ENCODE measurements at places on chromosomes 16 and 17.

DNA sequence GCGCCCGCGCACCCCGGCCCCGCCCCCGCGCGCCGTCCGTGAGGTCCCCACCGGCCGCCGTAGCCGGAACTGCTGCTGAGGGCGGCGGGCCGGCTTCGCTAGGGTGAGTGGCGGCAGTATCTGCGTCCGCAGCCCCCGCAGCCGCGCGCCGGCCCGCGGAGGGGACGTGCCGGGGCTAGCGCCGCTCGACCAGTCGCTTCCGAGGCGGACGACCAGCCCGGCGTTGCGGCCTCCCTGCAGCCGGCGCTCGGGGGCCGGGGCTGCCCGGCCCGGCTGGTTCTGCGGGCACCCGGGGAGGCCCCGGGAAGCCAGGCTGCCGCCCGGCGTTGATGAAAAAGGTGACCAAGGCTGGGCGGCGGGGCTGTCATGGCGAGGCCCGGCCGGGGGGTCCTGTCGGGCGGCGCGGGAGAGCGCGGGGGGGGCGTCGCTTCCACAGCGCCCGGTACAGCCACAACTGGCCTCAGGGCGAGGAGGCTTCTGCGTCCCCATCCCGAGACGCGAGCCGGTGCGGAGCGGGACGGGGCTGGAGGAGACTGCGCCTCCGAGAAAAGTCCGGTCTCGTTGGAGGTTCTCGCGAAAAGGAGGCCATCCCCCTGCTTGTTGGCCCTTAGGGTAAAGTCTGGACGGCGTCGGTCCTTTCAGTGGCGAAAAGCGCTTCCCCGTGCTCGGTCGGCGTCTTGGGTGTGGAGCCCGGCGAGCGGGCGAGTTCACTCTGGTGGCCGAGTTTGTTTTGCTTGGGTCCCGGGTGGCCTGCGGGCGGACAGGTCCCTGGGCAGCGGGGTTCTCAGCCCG is at the start of gene CRAMP1:
Gene CRAMP1 (plus strand): TSS at position 41 of the 792 bp plus-strand sequence. CDS start 2,280 bp downstream, outside the sequence.
- DNase-seq, result no peak

GRCh38 chr16:11135464-11135973 is 120.5 kb downstream of the SOCS1 start:
- no peak for DNase-seq

- no peak for DNase-seq
These were observed 12.6 kb upstream of the GPT2 start for GRCh38 chr16:46871597-46871996.

DNA sequence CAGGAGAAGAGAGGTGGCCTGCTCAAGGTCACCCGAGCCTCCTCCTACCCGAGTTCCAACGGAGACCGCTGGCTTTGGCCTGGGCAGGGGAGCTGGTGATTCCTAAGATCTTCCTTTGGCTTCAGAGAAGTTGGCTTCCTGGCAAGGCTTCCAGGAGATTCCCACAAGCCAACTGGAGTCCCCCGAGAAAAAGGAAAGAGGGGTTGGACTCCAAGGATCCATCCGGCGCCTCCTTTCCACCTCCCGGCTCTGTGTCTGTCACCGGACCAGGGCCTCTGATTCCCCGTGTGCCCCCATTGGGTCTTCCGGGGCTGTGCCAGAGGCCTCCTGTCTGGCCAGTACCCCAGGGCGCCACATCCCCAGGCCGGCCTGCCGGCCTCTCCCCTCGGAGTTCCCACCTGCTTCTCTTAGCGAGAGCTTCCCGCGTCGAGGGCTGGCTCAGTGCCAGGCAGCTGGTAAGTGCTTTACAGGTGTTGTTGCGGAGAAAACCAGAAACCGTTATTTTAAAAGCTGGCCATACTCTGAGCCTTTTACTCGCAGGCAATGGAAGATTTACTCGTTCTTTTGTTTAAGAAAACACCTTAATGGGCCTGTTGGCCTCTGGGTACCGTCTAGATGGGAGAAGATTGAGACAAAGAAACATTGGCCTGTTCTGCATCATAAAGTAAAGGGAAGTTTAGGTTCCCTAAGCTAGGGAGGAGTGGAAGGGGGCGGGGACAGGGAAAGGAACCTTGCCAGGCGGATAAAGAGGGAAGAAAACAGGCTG is 258.4 kb upstream of the SDK2 start:
- DNase-seq, result no peak

- peak; percentile 69 for DNase-seq
These were observed 934 bp downstream of the MAFG start for GRCh38 chr17:81926451-81927151.

- no peak for DNase-seq
These were observed 123.5 kb downstream of the PRKCA start for GRCh38 chr17:66425756-66426396.

DNA sequence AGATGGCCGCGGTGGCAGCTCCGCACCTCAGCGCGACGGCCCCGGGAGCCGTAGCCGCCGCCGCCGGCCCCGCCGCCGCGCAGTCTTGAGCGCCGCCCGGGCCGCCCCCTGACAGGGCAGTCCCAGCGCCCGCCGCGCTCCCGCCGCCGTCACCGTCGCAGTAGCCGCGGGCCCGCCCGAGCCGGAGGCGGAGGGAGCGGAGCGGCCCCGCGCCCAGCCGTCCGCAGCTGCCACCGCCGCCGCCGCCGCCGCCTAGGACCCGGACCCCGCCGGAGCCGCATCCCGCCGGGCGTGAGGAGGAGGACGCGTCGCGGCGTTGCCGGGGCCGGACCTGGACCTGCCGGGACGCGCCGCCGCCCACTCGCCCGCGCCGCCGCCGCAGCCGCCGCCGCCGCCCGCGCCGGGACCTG is 218 bp downstream of the TNRC6C start:
- DNase-seq, result no peak
